ENCODE measurements at places on chromosomes 13 and 19.

DNA sequence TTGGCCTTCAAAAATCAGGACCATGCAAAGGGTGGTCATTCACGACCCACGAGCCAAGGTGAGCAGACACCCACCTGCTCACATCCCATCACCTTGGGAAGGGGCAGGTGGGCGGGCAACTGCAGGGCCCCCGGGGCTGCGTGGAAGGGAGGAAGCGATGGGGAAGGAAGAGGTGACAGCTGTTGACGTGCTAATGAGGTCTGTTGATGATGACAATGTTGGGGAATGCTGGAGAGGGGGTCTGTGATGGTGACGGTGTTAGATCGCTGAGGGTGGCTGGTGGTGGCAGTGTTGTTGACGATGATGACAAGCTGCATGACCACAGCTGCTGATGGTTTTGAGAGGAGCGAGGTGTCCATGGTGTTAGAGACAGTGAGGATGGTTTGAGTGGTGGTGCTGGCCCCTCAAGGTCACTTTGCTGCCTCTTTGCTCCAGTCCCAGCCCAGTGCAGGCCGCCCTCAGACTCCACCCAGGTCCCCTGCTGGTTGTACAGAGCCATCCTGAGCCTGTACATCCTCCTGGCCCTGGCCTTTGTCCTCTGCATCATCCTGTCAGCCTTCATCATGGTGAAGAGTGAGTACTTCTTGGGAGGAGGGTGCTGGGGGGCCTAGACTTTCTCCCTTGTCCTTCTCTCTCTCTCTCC is 900 bp downstream of the MCEMP1 start:
- no peak for DNase-seq

DNA sequence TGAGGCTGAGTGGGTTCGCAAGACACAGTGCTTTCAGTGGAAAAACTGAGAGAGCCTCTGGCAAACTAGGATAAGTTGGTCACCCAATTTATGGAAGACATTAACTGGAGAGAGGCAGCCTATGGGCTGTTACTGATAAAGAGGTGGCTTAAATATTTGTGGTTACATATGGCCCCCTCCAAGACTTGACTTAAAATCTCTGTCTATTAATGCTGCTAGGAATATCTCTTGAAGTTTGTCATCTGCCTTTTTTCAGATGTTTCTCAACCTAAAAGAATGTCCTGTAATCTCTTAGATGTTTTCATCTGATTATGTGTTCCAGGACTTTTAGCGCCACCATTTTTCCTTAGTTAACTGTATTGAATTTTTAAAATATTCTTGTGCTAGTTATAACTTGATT is 54.6 kb downstream of the NAA16 start:
- no peak for DNase-seq

DNA sequence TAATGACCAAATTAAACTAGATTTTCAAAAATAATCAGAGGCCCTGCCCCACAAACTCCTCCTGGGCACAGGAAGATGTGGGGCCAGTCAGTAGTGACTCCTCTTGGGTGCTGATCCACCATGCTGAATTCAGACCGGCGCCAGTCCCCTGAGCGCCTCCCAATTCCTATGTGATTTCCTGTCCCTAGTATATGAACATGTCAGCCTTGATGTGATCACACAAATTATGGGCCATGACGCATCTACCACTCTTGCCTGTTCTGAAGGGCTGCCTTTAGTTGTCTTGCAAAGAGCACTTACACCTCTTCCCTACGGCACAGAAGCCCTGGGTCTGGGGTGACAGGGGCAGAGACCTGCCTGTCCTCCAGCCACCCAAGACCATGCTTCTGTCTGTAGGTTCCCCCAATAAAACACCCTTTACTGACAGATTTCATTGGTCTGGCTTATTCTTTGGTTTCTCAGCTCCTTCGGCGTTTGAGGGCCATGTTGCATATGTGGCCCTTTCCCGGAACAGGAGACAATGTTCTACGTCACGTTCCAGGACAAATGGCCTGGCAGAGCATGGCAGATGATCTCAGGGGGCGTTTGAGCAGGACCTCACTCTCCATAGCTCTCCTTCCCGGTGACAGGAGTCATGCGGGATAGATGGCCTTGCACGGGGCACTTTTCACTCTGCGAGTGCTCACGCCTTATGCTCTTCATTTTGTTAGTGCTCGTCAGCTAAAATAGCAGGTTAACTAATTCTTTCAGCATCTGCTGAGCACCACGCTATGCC is 5.6 kb upstream of the ATP11A start:
- no peak for DNase-seq

DNA sequence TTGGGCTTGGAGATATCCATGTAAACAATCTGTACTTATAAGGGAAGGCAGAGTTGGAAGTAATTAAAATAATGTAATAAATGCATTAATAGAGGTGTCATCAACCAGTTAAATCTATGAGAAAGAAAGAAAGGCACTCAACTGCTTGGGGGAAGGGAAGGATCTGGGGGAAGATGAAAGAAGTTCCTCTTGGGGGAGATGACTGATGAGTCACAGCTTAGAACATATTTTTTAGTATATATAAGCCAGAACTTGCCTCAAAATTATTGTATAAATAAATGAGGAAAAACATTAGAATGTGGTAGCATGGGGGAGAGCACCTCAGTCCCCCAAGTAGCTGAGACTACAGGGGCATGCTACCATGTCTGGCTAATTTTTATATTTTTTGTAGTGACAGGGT is 205.8 kb downstream of the GGACT start:
- DNase-seq, result no peak

DNA sequence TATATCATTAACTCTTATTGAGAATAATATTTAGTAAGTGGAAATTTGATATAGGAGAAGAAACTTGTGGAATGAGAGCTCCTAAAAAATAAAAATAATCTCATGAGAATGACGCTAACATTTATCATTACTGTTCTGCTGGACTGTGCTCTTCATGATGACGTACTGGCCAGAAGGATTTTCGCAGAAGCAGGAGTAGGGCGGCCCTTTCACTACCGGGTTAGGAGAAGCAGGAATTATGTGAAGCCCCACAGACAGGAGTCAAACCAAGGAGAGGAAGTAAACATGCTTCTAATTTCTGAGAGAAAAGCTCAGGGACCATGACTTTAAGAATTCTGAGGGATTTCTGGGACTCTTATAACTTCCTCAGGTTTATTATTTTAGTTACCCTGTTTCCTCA is 195.1 kb downstream of the VWA8 start:
- no peak for DNase-seq

GRCh38 chr13:23817830-23818229 is 71.4 kb downstream of the MIPEP start:
- no peak for DNase-seq

DNA sequence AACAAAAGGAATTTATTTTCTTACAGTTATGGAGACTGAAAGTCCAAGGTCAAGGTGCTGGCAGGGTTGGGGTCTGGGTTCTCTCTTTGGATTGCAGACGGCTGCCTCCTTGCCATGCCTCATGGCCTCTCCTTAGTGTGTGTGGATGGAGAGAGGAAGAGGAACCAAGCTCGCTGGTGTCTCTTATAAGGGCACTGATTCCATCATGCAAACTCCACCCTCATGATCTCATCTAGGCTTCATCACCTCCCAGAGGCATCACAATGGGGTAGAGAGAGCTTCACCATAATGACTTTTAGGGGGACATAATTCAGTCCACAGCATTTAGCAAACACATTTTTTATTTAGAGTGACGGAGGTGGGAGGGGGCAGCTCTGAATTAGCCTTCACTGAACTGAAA is 104.9 kb upstream of the ABCC4 start:
- DNase-seq, result no peak

- DNase-seq, result no peak
Measured at GRCh38 chr19:44972802-44973201, 17.6 kb downstream of the CLPTM1 start.

- DNase-seq, result peak; percentile 78
Measured at GRCh38 chr19:10478903-10479384, 24.2 kb downstream of the KEAP1 start.

DNA sequence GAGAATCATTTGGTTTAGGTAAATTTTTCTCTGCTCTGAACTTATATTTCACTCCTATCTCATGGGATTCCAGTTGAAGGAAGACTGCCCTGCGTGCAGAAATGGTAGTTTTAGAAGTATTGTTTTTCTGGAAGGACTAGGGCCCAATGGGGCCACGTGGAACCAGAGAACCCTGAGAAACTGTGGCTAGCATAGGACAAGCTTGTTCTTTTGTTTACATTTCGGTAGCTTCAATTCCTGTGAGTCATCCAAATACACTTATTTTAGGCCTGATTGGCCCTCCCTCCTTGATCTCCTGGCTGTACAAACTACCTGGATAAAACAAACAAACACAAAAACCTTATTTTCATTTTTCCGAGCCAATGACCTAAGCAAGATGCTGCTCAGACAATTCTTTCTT is 124.0 kb downstream of the ITGBL1 start:
- no peak for DNase-seq

GRCh38 chr19:8238251-8238650 is 29.1 kb downstream of the CERS4 start:
- DNase-seq, result no peak

DNA sequence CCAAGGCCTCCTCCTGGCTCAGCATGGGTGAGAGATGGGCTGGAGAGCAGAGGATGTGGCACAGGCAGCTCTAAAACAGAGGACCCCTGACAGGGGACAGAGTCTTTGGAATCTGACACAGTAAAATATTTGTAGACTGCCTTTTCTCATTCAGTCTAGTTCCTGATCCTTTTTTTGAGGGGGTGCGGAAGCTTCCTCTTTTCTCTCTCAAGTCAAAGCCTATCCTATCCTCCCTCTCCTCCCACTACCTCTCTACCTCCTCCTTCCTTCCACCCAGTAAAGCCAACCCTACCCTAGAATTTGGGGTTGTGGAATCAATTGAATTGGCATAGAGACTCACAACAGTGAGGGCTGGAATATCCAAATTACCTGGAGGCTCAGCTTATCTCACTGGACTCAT is 82.0 kb downstream of the TEX26 start:
- no peak for DNase-seq

- DNase-seq, result peak; percentile 69
Measured at GRCh38 chr19:14031719-14032480, at the start of gene IL27RA. Gene IL27RA, plus strand, starts transcription at chr19:14031762. Its CDS starts 111 bp downstream, at chr19:14031873.

- peak; percentile 62 for DNase-seq
Measured at GRCh38 chr13:41311406-41312175, 524 bp downstream of the NAA16 start.

- DNase-seq, result no peak
Measured at GRCh38 chr13:48876289-48876688, 99.4 kb upstream of the FNDC3A start.

DNA sequence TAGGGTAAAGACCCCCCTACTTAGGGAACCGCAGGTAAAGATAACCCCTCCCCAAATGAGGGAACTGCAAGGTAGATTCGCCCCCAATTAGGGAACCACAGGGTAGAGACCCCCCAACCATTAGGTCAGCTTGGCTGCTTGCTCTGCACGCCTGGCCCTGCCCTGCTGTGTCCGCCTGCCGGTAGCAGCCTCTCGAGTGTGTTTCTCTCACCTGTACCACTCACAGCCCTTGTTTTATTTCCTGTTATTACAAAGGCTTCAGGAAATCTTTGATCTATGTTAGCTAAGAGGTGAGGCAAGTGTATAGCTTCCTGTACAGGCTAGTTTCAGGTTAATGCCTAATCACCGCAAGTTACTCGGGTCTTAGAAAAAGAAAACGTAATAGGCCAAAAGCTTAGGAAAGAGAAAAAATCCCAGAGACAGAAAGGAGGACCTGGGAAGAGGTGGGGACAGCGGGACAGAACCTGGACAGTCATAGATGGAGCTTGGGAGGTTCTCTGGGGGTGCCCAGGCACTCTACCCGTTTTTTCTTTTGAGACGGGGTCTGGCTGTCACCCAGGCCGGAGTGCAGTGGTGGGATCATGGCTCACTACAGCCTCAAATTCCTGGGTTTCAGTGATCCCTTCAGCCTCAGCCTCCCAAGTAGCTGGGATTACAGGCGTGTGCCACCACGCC is 23.1 kb upstream of the EIF3G start:
- no peak for DNase-seq

DNA sequence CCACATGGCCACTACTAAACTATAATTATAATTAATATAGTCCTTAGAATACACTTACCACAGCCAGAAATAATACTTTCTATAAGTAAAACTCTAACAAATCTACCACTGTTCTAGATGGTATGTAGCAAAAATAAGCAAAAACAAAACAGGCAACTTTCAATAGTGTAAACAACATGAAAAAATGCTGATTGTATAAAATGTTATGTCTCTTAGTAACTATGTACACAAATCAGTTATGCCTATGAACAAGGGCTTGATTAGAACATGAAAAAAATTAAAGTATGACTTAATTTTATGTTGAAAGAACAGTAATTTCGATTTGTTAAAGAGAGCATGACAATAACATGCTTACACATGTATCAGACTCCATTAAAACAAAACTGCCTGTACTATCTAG is 60.7 kb downstream of the LATS2 start:
- no peak for DNase-seq

- no peak for DNase-seq
Measured at GRCh38 chr13:97302611-97303010, 80.5 kb downstream of the MBNL2 start.

DNA sequence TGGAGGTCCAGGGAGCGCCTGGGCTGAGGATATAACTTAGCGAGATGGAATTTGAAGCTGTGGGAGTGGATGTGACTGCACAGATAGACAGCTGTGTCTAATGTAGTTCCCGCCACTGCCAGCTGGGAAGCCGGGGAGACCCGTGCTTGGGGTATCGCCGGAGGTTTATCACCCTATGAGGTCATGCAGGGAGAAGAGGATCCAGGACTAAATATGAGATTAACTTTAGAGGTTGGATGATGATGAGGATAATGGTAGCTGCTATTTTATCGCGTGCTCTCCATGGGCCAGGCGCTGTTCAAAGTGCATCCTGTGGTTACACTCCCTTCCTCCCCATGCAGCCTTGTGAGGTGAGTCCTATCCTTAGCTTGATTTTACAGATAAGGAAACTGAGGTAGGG is 19.9 kb downstream of the SSC5D start:
- no peak for DNase-seq

DNA sequence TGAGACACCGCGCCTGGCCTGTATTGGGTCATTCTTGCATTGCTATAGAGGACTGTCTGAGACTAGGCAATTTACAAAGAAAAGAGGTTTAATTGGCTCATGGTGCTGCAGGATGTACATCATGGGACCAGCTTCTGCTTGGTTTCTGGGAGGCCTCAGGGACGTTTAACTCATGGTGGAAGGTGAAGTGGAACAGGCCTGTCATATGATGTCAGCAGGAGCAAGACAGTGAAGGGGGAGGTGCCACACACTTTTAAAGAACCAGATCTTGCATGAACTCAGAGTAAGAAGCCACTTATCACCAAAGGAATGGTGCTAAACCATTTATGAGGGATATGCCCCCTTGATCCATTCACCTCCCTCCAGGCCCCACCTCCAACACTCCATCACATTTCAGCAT is 18.7 kb downstream of the CARD8 start:
- no peak for DNase-seq

GRCh38 chr19:4694211-4694987 is 24.3 kb upstream of the MYDGF start:
- DNase-seq, result no peak
